RWPE1 (cell line): ENCODE measurements at places on chromosomes 5 and 9.

DNA sequence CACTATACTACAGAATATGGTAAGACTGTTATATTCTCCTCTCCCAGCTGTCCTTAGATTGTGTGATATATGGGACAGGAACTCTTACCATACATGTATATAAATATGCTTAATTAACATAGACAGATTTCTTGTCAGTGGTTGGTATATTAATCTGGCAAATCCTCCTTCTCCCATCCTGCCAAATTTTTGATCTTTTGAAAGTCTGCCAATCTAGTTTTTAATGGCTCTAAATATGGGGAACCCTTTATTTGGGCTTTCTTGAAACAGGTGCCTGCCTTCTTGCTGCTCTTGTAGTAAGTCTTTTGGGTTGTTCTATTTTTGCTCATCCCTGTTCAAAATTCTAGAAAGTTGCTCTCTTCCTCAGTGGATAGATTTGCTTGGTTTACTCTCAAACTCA, 63.5 kb downstream of the SPATA31D1 start:
- no peak for DNase-seq

- DNase-seq = no peak
Observed at GRCh38 chr5:158805195-158805594, 294.5 kb downstream of the EBF1 start.

- DNase-seq = peak; percentile 64
Observed at GRCh38 chr5:139648205-139649081, at the start of gene CXXC5. Gene CXXC5, plus strand, starts transcription at chr5:139648349. Its CDS starts 32,175 bp downstream, at chr5:139680524.

DNA sequence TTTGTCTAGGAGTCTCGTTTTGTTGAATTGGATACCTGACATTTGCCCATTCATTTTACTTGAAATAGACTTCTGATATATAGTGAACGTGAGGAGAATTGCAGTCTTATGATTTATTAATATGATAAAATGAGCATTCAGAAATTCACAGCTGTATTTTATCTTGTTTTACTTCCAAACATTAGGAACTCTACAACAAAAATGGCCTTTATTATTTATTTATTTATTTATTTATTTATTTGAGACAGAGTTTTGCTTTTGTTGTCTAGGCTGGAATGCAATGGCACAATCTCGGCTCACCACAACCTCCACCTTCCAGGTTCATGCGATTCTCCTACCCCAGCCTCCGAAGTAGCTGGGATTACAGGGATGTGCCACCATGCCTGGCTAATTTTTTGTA, 61.2 kb downstream of the RAB24 start:
- DNase-seq = no peak

GRCh38 chr5:33981408-33982162, 2.9 kb downstream of the SLC45A2 start:
- no peak for DNase-seq

- DNase-seq = no peak
Observed at GRCh38 chr9:126979461-126979860, 64.9 kb downstream of the RALGPS1 start.

- DNase-seq = no peak
Observed at GRCh38 chr5:150303070-150303615, 438 bp upstream of the ARSI start.

- DNase-seq = peak; percentile 66
Observed at GRCh38 chr5:144142139-144142823, 28.2 kb downstream of the YIPF5 start.

- DNase-seq = no peak
Observed at GRCh38 chr9:109113892-109114609, 5.7 kb downstream of the TMEM245 start.

GRCh38 chr5:164763206-164763605, 1257.8 kb downstream of the MAT2B start:
- no peak for DNase-seq

DNA sequence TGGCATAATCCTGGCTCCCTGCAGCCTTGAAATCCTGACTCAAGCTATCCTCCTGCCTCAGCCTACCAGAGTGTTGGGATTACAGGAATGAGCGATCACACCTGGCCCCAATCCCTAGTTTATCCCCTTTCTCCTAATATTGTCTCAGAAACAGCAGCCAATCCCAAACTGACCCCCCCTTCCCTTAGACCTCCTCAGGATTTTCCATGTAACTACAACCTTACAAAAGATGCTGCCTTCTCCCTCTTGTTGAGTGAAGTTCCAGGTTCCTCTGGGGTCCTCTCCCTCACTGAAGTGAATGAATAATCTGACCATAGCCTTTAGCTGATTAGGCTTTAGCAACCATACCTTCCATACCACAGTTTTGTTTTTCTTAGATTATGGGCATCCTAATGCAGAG, 25.9 kb upstream of the MSANTD3 start:
- DNase-seq = no peak
